CD4-positive, alpha-beta memory T cell (primary cell): ENCODE measurements at places on chromosomes 12 and 14. TPM values are rescaled to one million over a fixed set of nuclear protein-coding genes. Genes with fewer than 3 reads are reported as not detected.

Gene SYCP3
- 0.28 TPM for total RNA-seq

Gene FKBP3
- total RNA-seq: 57.0 TPM

Gene SELPLG
- 176 TPM for total RNA-seq

Gene SLCO1A2
- not detected for total RNA-seq

Gene ADCY4
- total RNA-seq: 8.1 TPM

Gene PRKD1
- not detected for total RNA-seq

DNA sequence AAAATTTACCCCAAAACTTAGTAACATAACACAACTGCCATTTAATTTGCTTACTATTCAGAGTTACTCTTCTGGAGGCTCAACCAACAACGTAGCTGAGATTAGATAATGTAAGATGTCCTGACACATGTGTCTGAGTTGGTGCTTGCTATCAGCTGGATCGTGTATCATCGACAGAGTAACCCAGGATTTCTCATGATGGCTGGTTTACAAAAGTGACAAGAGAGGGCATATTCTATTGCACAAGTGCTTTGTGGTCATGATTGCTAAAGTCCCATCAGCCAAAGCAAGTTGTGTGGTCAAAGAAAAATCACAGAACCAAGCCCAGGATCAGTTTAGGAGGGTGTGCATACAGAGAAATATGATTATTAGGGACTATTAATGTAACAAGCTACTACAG is 73.4 kb downstream of the CAPZA3 start:
- DNase-seq: no peak

DNA sequence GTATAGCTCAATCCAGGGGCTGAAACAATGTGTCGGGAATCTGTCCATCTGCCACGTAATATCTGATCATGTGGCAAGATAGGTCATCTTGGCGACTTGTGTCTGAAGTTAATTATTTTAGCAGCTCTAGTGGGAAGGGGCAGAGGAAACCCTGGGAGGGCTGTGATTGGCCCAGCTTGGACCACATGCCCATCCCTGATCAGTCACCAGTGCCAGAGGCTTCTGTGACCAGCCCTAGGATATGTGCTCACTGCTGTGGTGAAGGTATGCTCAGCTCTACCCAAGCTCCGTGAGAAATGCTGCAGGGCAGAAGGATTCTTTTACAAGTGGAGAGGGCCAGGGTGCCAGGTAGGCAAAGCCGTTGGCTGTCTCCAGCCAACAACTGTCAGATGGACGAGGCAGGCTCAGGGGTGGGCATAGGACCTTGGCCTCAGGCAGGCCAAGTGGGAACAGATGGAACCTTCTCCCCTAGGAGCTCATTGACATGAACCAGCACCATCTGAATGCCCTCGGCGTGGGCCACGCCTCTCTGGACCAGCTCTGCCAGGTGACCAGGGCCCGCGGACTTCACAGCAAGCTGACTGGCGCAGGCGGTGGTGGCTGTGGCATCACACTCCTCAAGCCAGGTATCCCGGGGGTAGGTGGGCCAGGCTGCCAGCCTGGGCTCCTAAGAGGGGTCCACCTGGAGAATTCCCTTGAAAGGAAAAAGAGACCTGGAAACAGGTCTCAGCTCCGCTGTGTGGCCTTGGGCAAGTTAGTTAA is 21.1 kb downstream of the MVK start:
- DNase-seq: no peak

DNA sequence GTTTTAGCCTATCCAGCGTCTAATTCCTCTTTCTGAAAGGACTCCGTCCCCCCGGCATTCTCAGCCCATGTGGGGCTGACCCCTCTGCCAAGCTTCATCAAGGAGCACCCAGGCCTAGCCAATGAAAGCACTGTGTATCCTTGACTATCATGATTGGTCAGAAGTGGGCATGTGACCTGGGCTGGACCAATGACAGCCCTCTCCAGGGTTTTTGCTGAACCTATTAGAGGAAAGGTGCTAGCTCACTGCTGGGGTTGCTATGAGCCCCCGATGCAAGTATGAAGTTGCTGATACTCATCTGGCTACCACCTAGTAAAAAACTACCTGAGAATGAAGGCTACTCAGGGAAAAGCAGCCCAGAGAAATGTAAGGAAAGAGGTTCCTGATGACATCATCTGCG is 68.1 kb downstream of the LRRC74A start:
- no peak for DNase-seq

DNA sequence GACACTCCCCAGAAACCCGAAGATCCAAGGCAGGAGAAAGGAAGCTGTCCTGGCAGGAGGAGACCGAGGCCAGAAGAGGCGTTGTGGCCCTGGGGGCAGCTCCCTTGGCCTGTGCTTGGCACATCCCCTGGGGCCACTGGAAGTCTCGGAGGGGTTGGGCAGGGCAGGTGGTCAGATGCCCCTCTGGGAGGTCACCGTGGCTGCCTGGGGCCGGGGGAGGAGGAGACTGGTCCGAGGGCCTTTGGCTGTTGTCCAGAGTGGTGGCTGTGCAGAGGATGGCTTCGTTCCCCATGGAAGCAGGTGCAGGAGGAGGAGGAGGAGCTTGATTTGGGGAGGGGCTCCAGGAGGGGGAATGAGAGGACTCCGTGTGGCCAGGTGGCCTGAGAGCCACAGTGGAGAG is 3.3 kb upstream of the NUDT14 start:
- no peak for DNase-seq

- DNase-seq: no peak
These were observed 34.7 kb upstream of the CDKN3 start for GRCh38 chr14:54362089-54362504.

DNA sequence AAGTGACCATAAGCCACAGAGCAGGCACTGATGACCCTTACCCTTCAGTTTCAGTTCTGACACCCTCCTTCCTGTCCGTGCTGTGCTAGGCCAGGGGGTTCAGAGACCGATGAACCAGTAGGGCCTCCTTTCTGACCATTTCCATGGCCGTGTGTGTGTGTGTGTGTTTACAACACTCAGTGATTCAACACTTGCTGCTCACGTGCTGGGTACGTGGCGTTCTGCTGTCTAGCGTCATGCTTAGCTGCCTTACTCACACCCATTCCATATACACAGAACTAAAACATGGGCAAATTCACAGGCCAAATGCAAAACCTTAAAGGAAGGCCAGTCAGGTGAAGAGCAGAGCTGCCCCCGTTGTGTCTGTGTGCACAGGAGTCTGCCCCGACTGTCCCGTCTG is 67.5 kb downstream of the DNAH10 start:
- DNase-seq: no peak

DNA sequence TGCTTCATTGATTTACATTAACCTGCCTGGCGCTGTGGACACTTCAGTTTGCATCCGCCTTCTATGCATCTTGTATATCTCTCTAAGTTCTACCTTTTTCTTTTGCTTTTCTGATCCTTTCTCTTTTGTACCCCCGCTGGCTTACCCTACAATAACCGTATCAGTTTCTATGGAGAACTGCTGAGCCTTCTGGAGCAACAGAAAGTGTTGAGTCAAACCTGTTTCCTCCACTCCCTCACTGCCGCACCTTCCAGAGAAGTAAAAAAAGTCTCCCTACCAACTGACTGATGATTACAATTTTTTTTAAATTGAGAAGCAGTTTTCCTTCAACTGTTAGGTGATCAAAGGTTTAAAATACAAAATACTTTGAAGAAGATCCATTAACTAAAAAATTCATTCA is 17.4 kb downstream of the EXD2 start:
- DNase-seq: no peak

DNA sequence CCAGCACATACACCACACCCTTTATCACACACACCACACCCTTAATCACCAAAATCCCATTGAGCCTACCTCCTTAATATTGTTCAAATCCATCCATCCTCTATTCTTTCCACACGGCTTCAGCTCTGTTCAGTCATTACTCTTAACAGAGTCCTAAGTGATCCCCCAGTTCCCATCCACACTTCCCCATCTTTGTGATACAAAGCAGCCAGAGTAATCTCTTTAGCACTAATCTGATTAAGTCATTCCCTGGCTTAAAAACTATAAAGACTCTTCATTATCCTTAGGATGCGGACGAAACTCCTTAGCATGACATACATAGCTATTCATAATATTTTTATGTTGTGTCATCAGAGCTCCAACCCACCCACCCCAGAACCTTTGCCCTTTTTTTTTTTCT is 14.7 kb upstream of the MFAP5 start:
- DNase-seq: no peak

DNA sequence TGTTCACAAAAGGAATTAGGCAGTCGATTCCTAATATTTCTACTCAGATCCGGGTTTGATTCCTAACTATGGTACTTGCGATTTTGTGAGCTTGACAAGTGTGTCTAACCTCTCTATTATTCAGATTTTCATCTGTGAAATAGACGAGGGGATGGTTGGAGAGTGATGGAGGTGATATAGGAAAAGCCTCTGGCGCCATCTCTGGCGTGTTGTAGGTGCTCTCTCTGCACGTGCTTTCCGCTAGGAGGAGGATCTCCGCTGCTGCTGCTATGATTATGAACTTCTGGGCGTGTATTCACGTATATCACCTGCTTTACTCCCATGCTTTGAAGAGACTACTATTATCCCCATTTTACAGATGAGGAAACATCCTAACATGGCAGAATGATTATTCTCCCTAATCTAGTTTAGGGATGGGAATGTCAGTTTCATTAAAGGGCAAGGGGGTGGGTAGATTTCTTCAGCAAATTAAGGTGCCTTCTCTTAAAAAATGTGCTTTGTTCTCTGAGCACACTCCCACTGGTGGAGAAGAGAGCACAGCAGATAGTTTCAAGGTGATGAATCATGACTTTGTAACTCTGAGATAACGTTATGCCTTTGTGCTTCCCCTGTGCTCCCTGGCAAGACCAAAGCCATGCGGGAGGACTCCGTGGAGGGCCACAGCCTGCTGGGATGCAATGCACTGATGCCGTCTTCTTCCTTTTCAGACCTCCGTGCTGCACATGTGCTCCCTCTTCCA is 97.1 kb downstream of the PRIMA1 start:
- no peak for DNase-seq

GRCh38 chr12:61713121-61713520 is 547.1 kb upstream of the USP15 start:
- no peak for DNase-seq

- DNase-seq: no peak
These were observed 75.8 kb downstream of the MOK start for GRCh38 chr14:102229071-102229738.
